ENCODE measurements at places on chromosomes 2 and 18. TPM values are rescaled to one million over a fixed set of nuclear protein-coding genes. Genes with fewer than 3 reads are reported as not detected.

- DNase-seq = peak; percentile 19
Measured at GRCh38 chr2:12861344-12861930, 144.7 kb downstream of the TRIB2 start.

GRCh38 chr2:216480221-216480620 is 18.4 kb upstream of the RPL37A start:
- DNase-seq = no peak

- DNase-seq = no peak
Measured at GRCh38 chr18:31546476-31546875, 45.2 kb upstream of the TTR start.

- DNase-seq = no peak
Measured at GRCh38 chr18:45627204-45627526, 11.9 kb downstream of the SLC14A2 start.

DNA sequence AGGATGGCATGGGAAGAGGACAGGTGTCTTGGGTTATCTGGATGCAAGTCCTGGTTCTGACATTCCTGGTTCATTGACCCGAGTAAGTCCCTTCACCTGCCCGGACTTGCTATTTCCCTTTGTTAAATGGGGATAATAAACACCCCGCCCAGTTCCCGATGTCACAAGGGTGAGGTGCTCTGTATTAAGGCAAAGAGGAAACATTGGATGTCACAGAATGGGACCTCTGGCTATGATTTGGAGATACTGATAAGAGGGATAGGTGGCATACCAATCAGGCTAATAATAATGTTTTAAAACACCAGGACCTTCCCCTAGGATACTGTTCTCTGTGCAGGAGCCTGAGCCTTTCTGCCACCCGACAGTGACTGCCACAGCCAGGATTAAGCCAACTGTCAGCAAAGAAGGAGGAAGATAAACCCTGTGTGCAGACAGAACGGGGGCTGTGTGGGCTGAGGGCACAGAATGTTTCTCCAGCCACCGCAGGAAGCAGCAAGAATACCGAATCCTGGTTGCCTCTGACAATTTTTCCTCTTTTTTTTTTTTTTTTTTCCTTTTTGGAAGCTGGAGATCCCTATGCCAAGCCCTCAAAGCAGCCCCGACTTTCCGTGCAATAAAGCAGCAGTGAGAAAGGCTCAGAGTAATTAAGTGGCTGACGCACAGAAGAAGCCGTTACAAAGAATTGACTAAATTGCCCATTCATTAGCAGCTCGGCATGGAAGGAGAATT is 336.6 kb downstream of the SMAD2 start:
- DNase-seq = no peak

DNA sequence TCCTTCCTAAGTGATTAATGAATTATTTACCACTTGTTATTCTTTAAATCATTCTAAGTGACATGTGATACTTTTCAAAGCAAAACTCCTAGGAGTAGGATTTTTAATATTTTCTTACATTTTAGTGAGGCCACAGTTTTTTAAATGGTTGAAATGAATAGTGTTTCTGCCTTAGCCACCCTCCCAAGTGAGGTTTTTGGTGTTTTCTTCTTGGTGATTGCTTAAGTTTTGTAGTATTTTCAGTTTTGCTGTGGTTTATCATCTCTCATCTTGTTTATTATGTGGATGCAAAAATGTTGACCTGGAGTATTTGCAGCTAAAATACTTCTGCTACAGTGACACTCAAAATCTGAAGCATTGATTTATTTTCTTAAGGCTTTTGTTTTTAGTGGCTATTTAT is 9.8 kb downstream of the AFTPH start:
- no peak for DNase-seq

GRCh38 chr2:145710303-145710702 is 1190.4 kb upstream of the ZEB2 start:
- no peak for DNase-seq

- DNase-seq = peak; percentile 85
Measured at GRCh38 chr2:215830304-215830703, 183.0 kb downstream of the MREG start.

GRCh38 chr2:2016651-2017311 is 272.5 kb upstream of the PXDN start:
- no peak for DNase-seq

- DNase-seq = no peak
Measured at GRCh38 chr2:5749347-5749746, 57.2 kb downstream of the SOX11 start.

GRCh38 chr2:120103723-120104467 is 91.0 kb downstream of the EPB41L5 start:
- DNase-seq = no peak

DNA sequence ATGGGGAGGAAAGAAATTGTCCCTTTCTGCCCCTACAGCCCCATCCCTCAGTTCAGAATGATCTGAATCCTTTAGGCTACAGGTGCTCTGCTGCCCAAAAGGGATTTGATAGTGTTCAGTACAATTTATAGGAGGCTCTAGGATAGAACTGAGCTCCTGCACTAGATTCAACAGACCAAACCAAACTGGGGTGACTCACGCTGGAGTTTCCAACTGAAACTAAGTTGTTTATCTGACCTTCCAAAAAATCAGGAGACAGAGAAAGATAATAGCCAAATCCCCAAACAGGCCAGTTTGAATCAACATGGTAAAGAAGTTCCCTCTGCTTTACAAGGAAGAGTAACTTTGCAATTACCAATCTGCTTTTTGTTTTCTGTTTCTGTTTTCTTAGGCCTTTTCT is 72.7 kb upstream of the MBOAT2 start:
- no peak for DNase-seq

ANKRD44 gene
- total RNA-seq = 6.0 TPM

SOX11 gene
- total RNA-seq = 24.0 TPM

ALPG gene
- not detected for total RNA-seq

SNED1 gene
- 18.5 TPM for total RNA-seq

NEURL3 gene
- not detected for total RNA-seq

SOCS6 gene
- total RNA-seq = 24.1 TPM

HOXD10 gene
- total RNA-seq = not detected

DNER gene
- 0.05 TPM for total RNA-seq

PXDN gene
- total RNA-seq = 52.7 TPM

KCNJ13 gene
- total RNA-seq = not detected

LRP2 gene
- total RNA-seq = 0.10 TPM

CCDC102B gene
- total RNA-seq = 22.1 TPM

CYP27C1 gene
- 0.45 TPM for total RNA-seq

NYAP2 gene
- not detected for total RNA-seq

FZD7 gene
- total RNA-seq = 22.7 TPM

TRAF3IP1 gene
- total RNA-seq = 8.2 TPM

GREB1 gene
- 0.52 TPM for total RNA-seq

RBBP8 gene
- total RNA-seq = 16.5 TPM
